ENCODE measurements at places on chromosomes 2 and 18.

- DNase-seq, result peak; percentile 34
Measured at GRCh38 chr2:232139171-232139594, 177.7 kb downstream of the DIS3L2 start.

- peak; percentile 51 for DNase-seq
Measured at GRCh38 chr18:69469444-69469919, 68.8 kb downstream of the DOK6 start.

DNA sequence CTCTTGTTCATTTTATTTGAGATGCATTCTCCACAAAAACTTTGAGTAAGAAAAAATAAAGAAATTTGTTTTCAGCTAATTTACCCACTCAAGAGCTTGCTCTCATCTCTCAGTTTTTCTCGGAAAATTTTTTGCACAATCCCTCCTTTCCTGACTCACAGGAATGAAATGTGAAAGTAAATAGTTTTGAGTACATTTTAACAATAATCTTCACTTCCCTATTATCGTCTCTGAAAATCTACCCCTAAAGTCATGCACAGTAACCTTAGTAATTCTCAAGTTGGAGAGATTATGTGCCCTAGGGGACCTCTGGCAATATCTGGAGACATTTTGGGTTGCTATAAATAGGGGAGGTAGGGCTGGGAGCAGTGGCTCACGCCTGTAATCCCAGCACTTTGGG lies 2.6 kb downstream of the CYB5A start:
- DNase-seq, result no peak

GRCh38 chr2:210188755-210189154 lies 17.5 kb upstream of the KANSL1L start:
- DNase-seq, result no peak

DNA sequence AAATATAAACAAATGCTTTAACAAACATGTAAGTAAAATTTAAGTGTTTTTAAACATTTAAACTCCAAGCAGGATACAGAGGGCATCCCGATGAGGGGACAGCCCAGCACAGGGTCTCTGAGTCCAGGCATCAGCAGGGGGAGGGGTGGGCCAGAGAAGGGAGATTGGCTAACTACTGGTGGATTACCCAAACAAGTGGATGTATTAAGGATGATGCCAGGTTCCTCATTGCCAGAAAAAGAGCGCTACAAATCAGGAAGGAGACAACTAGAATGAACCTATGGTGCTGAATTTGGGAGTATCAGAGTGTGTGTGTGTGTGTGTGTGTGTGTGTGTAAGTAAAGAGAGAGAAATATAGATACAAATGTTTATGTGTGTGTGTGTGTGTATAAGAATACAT lies 162.0 kb upstream of the RMP24 start:
- no peak for DNase-seq

- no peak for DNase-seq
Measured at GRCh38 chr2:23069923-23070322, 315.1 kb upstream of the KLHL29 start.

- peak; percentile 23 for DNase-seq
Measured at GRCh38 chr18:13513021-13513420, 213.3 kb downstream of the FAM210A start.

GRCh38 chr18:61340148-61340547 lies 6.9 kb downstream of the CDH20 start:
- no peak for DNase-seq
